ENCODE measurements at places on chromosomes 7 and 10.

DNA sequence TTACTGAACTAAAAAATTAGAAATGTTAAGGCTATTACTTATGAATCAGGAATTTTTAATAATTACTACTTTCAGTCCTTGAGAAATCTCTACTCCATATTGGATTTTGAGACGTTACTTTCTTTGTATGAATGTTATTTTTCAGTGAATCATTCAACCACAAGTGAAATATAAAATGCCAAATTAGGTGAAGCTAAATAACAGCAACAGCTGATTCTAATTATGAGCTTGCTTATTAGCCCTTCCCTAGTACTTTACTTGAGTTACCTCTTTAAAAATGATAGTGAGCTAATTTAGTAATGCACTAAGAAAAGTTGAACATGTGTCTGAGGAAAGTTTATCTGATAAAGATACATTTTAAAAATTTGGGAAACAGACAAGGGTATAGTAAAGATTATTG lies 51.4 kb downstream of the PCGF5 start:
- DNase-seq = no peak

DNA sequence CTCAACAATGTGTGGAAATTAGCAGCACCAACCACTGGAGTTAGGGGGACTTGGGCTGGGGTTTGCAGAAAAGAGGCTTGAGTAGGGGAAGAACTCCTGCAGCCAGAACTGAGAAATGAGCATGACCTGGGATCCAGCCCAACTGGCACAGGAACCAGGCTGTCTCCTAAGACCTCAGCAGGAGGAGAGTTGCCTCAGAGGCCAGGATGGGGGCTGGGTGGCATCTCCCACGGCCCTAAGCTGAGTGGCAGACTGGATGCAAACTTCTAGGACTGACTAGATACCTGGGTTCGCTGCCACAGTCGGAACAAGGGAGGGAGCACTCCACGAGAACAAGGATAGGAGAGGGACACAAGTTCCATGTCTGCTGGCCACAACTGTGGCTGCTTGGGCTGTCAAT lies 62.6 kb downstream of the RNF32 start:
- no peak for DNase-seq

- DNase-seq = no peak
Observed at GRCh38 chr7:156127166-156128134, 315.2 kb upstream of the SHH start.

- no peak for DNase-seq
Observed at GRCh38 chr10:133126431-133127290, 33.4 kb upstream of the KNDC1 start.

- no peak for DNase-seq
Observed at GRCh38 chr7:3194501-3195141, 106.4 kb upstream of the SDK1 start.

GRCh38 chr10:26637521-26638275 lies 59.8 kb upstream of the PDSS1 start:
- DNase-seq = no peak

DNA sequence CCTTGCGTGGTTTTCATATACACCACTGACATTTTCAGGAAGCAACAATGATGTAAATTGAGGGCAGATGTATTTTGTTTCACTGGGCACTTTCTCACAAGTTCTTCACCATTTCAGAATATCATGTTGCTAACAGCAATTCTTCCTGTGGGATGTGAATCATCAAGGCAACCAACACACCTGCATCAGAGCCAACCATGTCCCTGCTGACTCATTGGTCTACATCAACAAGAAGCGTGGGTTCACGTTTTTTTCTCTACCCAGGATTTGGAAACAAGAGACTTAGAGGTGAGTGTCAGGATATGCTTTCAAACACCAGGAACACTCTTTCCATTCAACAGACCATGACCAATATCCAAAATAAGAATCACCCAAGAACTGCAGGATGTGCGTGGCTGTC lies 203.9 kb downstream of the TEX36 start:
- DNase-seq = no peak

DNA sequence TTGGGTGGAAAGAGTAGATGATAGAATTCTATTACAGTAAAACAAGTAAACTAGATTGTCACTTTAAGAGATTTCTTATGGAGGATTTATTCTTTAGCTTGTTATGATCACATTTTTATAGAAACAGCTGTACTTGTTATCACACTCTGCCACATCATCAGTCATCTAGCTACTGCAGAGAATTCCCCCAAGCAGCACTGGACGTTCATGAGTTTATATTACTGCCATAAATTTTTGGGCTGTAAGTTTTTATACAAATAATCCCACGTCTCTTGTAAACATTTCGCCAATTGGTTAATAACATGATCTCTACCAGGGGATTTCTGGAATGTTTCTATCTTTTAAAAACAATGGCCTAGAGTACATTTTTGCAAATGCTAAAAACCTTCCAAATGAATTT lies 238.8 kb downstream of the POLR1F start:
- no peak for DNase-seq

- no peak for DNase-seq
Observed at GRCh38 chr10:24730811-24731210, 7.1 kb upstream of the ARHGAP21 start.

GRCh38 chr7:37476428-37476827 lies 27.8 kb upstream of the ELMO1 start:
- no peak for DNase-seq

GRCh38 chr7:151925446-151926335 lies 30.6 kb upstream of the GALNTL5 start:
- no peak for DNase-seq

- no peak for DNase-seq
Observed at GRCh38 chr10:5987747-5988146, 10.4 kb upstream of the IL15RA start.

GRCh38 chr10:32190890-32191491 lies 134.8 kb upstream of the KIF5B start:
- no peak for DNase-seq

DNA sequence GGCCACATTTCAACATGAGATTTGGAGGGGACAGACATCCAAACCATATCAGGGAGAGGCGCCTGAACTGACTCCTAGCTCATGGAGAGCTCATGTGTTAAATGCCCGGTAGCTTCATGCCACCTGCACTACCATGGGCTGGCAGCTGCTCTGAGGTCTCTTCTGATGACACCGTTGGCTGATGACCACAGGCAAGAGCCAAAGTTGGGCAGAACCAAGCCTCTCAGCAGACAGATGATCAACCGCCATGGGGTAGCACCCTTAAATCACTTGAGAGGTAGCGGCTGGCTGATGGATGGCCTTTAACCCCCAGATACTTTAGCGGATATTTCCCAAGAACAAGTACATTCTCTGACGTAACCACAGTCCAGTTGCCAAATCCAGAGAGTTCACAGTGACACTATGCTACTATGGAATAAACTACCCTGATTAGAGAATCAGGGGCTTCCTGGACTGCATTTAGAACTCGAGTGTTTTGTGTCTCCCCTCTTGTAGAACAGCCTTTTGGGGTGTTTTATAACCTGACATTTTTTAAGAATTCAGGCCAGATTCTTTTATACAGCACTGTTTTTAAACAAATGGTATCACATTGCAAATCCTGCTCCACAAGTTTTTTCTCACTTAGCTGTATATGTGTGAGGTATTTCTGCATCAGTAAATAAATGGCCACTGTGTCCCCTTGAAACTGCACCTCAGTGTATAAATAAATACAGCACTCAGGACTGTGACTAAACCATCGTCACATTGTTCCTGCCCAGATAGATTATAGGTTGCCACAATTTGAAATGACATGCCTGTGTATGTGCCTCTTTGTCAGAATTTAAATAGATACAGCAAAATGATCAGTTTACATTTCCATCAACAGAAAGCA lies 30.8 kb upstream of the DRGX start:
- DNase-seq = no peak

- DNase-seq = no peak
Observed at GRCh38 chr10:11357439-11357838, 254.0 kb downstream of the USP6NL start.

GRCh38 chr10:43027331-43027955 lies 49.4 kb upstream of the RET start:
- no peak for DNase-seq

DNA sequence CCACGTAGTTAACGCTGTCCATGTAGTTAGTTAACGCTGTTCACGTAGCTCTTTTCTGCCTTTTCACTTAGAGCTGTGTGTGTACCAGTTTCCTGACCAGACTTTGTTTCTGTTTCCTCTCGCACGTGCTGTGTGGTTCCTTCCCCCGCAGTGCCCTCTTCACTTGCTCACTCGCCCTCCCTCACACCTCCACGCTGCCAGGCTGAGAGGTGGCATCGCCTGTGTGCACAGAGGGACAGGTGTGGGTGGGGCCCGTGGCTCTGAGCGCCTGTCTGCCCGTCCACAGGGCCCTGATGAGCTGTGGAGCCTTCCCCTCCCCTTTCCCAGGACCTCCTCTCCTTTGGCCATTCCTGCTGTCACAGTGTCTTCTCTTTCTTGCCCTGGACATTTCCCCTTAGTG lies 30.6 kb downstream of the WDR37 start:
- DNase-seq = no peak

- DNase-seq = no peak
Observed at GRCh38 chr10:103597003-103597402, 103.5 kb downstream of the NEURL1 start.

DNA sequence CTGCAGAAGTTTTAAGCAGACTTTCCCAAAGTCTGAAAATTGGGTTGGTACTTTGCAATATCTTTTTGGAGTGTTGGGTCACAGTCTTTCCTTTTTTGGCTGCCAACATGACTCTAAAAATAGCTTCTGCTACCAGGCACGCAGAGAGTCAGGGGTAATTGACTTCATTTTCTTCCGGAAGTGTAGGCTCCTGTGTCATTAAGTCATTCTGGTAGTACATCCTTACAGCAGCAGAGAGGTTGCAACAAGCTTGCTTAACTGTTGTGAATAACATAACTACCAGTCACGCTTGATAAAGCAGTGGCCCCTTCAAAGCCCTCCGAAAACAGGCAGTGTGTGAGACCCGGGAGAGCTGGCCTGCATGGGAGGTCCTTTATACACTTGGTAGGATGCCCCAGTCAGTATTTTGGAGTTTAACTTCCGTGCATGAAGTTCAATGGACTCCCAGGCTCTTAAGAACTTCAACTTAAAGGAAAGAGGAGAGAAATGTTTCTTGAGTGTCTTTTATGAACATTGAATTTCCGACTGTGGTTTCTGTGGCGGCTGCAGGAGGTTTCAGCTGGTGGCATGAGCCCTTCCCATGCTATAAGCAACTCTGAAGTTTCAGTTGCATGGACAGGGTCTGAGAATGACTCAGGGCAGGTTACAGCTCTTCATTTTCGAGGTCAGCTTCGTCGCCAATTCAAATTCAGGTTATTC lies 310.7 kb downstream of the GALNT17 start:
- no peak for DNase-seq

DNA sequence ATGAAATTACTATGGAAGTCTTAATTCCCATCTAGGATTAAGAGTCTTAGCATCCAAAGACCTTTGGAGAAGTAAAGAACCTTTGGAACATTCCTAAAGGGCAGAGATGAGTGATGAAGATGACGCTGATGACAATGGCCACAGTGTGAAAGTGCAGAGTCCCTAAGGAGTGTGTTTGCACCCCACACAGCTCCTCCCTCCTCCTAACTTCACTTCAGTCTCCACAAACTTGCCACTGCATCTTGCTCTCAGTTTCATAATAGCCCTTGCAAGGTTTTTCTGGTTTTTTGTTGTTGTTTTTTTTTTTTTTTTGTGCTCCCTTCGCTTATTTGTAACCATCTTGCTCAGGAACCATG lies 117.5 kb upstream of the ANLN start:
- no peak for DNase-seq

DNA sequence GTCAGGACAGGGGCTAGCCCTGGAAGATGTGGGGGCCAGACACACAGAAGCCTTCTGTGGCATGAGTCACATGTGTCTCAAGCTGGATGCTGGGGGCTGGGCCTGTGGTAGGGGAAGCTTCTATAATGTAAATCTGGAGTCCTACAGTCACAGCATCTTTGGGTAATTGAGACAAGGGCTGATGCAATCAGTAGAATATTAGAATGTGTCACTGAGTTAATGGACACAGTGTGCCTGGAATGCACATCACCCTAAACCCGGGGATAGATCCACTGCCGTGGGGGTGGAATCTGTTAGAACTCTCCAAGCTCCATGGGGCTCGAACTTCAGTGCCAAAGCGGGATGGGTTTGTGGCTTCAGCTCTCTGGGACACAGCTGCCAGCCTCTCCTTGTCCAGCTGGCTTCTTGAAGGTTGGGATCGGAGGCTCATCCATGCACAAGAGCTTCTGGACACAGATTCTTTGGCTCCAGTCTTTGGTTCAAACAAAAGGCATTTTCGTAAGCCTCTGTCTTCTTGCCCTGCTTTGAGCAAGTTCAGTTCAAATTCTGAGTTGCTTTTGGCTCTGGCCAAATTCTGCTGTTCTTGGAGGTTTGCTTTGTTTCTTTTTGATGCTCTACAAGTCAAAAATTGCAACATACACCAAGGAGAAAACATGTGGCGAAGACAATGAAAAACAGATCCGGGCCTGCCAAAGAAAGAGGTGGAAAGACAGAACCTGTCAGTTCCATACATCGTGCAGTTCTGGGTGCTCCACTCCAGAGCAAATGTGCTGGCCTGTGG lies 194.8 kb upstream of the ZNF32 start:
- no peak for DNase-seq

All from cortex of kidney (tissue), 1 donor.